CD8-positive, alpha-beta T cell (primary cell): ENCODE measurements at places on chromosomes 13 and 19.

GRCh38 chr13:66958611-66959010 lies 271.5 kb downstream of the PCDH9 start:
- no peak for DNase-seq

- DNase-seq: no peak
Measured at GRCh38 chr13:31042481-31043165, 110.2 kb downstream of the TEX26 start.

- no peak for DNase-seq
Measured at GRCh38 chr19:41123716-41124294, 9.6 kb downstream of the CYP2F1 start.

GRCh38 chr13:108437496-108437895 lies 168.0 kb downstream of the TNFSF13B start:
- no peak for DNase-seq

- peak; percentile 90 for DNase-seq
Measured at GRCh38 chr19:12983542-12984142, 11.6 kb upstream of the NFIX start.

GRCh38 chr19:38952395-38953165 lies 21.8 kb downstream of the MRPS12 start:
- peak; percentile 56 for DNase-seq

DNA sequence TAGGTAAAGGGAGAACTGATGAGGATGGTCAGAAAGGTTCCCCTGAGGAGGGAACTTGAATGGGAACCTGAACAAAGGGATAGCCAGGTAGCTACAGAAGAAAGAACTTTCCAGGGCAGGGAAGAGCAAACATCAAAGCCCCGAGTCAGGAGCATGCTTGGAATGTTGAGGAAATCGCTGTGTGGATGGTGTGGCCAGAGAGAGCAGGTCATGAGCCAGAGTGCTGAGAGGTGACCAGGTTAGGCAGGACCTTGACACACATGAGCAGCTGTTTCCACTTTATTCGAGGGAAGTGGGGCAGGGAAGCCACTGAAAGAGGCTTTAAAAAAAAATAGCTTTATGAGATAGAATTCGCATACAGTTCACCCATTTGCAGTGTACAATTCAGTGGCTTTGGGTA lies 4.4 kb downstream of the RAB8A start:
- no peak for DNase-seq

DNA sequence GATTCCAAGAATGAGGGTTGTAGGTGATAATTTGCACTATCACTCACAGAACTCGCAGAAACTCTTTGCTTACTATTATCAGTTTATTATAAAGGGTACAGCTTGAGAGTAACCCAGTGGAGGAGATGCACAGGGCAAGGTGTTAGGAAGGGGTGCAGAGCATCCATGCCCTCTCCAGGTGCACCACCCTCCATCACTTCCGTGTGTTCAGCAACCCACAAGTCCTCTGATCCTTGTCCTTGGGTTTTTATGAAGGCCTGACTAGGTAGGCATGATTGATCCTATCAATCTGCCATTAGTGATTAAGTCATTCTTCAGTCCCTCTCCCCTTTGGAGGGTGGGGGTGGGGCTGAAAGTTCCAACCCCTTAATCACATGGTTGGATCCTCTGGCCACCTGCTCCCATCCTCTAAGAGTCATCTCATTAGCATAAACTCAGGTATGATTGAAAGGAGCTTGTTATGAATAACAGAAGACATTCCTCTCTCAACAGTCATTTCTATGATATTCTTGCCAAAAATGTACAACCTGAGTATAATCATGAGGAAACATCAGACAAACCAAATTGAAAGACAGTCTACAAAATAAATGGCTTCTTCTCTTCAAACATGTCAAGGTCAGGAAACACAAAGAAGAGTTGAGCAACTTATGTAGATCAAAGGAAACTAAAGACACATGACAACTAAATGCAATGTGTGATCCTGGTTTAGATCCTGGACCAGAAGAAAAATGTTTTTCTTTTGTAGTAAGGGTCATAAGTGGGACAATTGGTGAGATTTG lies 225.4 kb downstream of the PCCA start:
- DNase-seq: no peak

DNA sequence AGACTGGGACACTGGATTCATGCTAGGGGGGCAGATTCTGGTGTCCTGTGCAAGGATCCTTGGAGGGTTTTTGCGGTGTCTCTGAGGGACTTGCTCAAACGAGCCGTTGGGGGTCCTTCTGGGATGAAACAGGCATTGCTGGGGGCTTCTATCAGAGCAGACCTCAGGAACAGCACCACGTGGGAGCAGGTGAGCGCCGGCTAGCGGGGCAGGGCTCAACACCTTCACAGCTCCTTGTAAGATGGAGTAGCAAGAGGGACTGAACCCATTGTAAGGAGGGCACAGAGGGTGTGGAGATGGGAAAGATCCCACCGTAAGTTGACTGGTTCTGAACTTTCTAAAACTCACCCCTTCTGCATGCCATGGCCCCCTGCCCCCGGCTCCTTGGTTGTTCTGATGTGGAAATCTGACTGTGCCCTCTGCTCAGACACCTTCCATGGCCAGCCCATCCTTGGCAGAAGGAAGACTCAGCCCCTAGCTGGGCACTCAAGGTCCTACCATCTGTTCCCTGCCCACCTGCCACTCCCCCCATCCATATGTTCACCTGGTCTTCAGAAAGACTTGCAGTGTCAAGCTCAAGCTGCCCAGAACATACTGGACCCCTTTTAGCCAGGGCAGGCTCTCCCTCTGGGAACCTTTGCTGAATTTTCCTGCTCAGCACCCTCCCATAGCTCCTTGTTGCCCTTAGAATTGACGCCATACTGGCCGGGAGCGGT lies 1.2 kb downstream of the SLC27A1 start:
- no peak for DNase-seq
